ENCODE measurements at places on chromosomes 13 and 19.

DNA sequence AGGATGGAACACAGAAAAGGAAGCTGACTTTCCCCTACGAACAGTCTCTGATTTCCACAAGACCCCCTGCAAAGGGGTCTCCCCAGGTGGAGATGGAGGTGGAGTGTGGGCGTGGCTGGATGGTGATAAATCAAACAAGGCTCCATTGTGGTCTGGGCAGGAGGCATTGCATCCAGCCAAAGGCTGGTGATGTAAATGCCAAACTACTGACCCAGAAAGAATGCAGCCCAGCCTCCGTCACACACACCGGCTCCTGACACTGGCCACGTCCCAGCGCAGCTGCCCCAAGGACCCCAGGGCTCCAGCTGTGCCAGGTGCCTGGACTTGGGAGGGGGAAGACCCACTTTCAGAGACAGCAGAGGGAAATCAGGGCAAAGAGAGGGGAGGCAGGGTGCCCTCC lies 6.3 kb downstream of the SLC7A1 start:
- no peak for DNase-seq

DNA sequence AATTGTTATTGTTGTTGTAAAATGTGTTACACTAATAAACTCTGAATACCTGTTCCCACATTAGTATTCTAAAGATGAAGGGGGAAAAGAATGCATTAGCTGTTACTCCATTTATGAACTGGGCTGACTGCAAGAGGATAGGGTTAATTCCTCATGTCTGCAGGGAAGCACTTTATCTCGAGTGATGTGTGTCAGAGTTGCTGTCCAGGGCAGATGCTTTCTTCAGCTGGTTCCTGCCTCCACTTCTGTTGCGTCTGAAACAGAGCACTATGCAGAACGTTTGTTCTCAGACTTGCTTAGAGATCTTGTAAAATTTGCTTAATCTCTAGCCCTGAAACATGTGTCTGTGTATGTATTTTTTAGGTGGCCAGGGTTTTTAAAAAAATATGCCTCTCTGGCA lies 318.8 kb downstream of the SPRY2 start:
- DNase-seq = no peak

GRCh38 chr13:69306766-69307165 lies 800.9 kb upstream of the ATXN8OS start:
- DNase-seq = no peak

GRCh38 chr13:111963031-111963430 lies 103.9 kb upstream of the SOX1 start:
- DNase-seq = no peak

- DNase-seq = no peak
Observed at GRCh38 chr13:102028206-102028605, 373.6 kb downstream of the FGF14 start.

DNA sequence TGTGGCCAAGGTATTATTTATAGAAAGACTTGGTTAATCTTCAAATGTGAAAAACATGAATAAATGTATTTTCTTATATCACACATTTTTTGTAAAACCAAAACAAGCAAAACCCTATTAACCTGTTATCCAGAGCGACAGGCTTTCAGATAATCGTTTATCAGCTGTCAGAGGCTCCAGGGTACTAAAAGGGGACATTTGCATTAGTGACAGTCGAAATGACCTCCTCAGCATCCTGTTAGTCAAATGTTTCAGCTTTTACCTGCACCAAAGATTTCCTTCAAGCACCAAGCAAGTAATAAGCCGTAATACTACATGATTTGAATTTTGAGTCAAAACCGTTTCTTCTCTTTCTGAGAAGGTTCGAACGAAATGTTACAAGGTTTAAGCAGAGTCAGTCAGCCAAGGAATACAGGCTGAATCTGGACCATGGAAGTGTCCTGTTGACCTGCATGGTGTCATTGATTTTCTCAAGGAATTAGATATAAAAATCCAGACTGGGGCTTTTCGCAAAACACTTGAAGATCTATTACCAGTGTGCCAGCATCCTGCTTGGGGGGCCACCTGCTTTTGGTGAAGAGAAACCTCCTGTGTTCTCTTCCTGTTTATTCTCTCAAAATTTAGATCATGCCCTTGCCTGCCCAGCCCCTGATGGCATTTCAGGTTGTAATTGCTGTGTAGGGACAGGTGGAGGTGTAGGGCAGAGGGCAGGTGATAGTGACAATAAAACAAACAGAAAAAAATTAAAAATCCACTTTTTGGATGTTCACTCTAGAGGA lies 11.3 kb upstream of the RFC3 start:
- no peak for DNase-seq

GRCh38 chr19:54041969-54042606 lies 21.6 kb downstream of the VSTM1 start:
- DNase-seq = no peak

DNA sequence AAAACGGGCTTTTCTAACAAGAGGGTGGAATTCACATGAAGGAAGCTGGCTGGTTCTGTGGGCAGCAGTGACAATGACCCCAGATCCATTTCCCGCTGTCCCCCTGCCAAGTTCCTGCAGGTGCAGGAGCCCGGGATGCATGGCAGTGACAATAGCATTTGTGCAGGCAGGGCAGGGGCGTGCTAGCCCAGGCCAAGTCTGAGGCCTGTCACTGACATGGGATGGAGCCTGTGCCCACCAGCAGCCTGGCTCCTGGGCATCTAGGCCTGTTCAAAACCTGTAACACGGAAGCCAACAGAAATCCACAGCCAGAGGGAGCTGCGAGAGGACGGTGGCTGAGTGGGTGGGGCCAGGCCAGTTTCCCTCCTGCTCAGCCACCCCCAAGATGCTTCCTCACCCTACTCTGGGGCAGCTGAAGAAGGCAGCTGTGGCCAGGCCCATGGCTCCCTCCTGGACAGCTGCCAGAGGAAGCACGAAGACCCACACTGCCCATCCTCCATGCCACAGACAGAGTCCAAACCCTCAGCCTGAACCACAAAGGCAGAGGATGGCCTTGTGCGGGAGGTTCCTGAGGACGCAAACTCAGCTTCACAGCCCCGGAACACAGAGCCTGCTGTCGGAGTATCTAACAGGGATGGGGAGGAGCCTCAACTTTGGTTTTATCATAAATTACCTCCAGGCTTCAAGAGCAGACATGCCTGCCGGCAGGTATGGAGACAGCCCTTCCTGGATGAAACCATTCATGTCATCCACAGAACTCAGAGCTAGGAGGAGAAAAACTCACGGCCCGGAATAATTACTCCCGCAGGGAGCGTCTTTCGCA lies 74.0 kb downstream of the CEBPG start:
- DNase-seq = no peak

GRCh38 chr13:36772853-36773252 lies 46.2 kb upstream of the RFXAP start:
- DNase-seq = no peak

DNA sequence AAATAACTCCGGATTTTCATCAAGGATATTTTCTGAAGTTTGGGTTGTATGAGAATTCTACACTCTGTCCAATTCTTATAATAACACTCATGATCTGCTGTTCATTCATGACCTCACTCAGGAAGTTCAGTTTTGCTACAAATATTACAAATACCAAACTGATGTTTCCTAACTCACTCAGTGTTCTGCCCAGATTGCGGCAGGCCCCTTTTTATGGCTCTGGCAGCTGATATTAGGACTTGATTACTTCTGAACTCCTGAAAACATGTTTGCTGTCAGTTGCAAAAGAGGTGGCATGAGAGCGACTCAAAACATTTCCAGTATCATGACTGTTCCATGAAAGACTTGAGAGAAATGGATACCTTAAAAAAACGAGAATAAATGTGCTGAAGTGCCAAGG lies 188.0 kb downstream of the RGCC start:
- no peak for DNase-seq

DNA sequence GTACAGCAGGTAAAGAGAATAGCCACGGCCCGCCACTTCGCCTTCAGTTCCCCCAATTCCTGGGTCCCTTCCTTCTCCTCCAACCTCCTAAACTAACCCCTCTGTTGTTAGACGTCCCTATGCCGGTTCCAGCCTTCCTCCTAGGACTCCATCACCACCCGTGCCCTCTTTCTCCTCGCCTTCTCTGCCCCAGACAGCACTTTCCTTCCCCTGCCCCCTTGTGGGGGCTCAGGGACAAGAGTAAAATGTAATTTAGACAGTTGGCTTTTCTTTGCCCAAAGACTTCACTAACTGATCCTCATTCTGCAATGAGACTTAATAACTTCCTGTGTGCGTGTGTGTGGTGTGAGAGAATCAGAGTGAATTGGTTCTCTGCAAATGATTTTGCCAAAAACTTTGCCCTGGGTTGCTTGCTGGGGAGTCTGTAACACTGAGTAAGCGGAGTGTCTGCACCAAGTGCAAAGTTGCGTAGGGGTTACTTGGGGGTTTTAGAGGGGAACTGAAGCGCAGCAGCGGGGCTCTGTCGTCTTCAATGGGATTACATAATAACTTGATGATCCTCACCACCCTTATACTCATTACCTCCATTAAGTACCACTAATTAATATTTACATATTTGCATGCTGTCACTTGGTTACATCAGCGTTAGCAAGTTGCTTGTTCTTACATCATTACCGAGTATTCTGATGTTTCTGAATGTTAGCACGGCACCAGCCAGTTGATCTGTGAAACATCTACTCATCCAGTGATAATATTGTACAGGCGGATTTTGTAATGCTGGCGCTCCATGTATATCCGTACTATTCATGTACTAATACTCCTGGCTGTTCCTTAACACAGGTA lies 19.9 kb upstream of the SGCG start:
- DNase-seq = no peak

DNA sequence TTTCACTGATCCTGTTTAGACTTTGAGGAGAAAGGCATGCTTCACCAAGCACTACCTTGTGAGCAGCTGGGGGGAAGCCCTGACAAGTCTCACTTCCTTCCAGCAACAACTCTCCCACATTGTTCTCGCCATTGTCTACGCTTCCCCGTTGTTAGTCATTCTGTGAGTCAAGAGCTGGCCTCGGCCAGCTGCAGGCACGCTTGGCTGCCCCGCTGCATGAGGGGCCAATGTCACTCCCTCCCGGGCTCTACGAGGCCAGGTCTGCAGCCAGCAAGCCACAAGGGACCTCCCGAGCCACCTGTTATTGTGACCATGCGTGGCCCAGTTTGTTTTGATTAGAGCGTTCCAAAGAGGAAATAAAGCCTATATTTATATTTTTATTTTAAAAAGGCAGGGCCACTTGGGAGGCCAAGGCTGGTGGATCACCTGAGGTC lies 220.9 kb downstream of the FOXO1 start:
- DNase-seq = no peak

GRCh38 chr19:8209462-8210378 lies 550 bp downstream of the CERS4 start:
- no peak for DNase-seq

DNA sequence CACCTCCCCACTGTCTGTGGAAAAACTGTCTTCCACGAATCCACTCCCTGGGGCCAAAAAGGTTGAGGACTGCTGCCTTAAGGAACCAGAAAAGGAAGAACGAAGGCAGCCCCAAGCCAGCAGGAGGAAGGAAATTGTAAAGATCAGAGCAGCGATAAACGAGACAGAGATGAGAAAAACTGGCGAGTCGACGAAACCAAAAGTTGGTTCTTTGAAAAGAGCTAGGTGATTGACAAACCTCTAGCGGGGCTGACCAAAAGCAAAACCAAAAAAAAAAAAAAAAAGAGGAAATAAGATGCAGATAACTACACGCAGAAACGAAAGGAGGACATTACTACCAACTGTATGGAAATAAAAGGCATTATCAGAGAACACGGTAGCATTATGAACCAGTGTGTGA lies 76.9 kb downstream of the GADD45B start:
- no peak for DNase-seq

DNA sequence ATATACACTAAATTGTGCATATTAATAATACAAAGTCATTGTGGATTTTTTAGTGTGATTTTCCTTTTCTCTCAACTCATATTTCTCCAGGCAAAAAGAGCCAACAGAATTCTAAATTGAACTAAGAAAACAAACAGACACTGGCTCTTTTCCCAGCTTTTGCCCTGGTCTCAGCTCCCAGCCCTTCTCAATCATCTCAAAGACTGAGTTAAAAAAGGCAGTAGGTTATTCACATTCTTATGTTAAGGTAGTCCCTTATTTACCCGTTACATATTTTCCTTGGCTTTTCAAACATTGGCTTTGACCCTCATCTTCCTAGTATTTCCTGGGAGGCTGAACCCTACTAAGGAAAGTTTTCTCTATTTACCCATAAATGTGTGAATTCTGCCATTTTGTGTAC lies 753.6 kb downstream of the LIG4 start:
- DNase-seq = no peak

DNA sequence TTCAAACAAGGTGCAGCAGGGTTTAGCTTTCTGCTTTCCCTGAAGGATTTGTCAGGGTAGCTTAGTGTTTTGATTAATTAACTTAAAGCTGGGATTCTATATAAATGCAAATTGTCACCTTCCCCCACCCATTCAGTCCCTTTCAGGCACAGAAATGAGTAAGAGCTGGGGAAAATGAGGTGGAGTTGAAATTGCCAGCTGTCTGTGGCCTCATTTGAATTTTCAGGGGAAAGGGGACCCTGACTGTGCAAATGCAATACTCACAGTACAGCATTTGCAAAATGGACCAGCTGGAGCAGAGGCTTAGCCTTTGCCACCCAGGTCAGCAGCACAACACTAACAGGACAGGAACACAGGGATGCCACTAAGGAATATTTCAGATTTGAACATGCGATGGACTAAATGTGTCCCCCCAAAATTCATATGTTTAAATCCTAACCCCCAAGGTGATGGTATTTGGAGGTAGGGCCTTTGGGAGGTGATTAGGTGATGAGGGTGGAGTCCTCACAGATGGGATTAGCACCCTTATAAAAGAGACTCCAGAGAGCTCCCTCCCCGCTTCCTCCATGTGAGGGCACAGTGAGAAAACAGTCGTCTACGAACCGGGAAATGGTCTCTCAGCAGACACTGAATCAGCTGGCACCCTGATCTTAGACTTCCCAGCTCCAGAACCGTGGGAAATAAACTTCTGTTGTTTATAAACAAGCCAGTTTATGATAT lies 59.5 kb upstream of the CYSLTR2 start:
- no peak for DNase-seq

GRCh38 chr19:43798026-43798545 lies 4.2 kb downstream of the LYPD5 start:
- no peak for DNase-seq
